Activated CD8-positive, alpha-beta memory T cell treated with anti-CD3 and anti-CD28 coated beads for 48 hours (primary cell): ENCODE measurements at places on chromosomes 12 and 14.

DNA sequence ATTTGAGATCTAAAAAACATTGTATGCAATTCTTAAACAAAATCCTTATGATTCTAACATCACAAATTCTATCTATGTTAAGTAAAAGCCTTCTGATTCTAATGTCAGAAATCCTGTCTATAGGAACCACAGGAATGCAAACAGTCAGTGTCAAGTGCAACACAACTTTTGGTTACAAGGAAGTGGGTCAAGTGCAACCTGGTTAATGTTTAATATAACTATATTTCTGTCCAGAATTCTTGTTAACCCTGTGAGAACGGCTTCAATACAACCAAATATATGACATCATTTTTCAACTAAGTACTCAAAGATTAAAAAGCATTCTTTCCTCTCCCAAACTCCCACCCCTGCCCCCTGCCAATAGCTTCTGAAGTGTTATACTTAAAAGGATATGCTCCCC, 107.9 kb upstream of the PLEKHA5 start:
- no peak for DNase-seq

GRCh38 chr12:795305-795704, 42.9 kb downstream of the WNK1 start:
- peak; percentile 39 for DNase-seq

DNA sequence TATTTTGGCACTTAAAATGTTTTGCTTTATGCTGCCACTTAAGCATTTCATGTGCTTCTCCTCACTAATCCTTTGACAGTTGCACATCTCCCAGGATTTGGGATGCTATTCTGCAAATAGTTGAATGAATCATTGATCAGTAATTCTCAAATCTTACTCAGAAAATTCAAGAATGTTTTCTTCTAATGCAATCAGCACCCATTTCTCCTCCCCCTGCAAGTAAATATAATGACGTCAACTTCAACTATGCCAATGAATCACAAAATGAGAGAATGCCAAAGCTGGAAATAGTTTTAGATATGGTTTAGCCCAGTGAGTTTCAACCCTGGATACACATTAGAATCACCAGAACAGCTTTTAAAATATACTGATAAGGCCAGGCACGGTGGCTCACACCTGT, 2.1 kb upstream of the BLOC1S1 start:
- no peak for DNase-seq

DNA sequence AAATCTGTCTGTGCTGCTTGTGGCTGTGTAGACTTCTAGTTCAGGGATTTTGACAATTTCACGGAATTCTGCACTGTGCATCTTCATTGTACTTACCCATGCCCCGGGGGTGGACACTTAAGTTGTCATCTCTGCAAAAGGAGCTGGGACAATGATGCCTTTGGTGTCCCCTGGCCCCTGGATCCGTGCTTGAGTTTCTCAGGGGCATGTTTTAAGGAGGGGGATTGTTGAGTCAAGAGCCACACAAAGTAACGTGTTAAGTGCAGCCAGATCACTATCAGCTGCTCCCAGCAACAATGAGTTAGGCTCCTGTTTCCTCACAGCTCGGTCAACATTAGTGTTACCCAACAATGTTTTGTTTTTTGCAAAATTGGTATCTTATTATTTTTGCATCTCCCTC, 305.0 kb upstream of the DIO3 start:
- DNase-seq, result no peak

GRCh38 chr12:123037791-123038190, 57.3 kb downstream of the ARL6IP4 start:
- DNase-seq, result no peak

- no peak for DNase-seq
Measured at GRCh38 chr12:10557329-10557728, 51.6 kb downstream of the EIF2S3B start.

DNA sequence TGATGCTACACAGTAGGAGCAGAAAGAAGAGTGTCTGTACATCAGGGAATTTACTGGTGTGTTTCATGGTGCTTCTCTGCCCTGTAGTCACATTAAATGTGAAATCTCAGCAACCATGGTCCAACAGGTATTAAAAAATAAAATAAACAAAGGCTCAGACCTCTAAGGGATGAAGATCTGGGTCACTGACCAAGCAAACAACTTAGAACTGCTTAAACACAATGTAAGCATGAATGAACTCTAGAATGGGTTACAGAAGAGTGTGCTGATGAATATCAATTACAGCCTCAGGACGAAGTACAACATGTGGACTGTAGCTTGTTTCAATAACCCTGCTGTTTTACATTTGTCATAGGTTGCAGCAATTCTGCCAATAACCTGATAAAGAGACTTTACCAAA, 47.4 kb downstream of the SLC35F4 start:
- no peak for DNase-seq

DNA sequence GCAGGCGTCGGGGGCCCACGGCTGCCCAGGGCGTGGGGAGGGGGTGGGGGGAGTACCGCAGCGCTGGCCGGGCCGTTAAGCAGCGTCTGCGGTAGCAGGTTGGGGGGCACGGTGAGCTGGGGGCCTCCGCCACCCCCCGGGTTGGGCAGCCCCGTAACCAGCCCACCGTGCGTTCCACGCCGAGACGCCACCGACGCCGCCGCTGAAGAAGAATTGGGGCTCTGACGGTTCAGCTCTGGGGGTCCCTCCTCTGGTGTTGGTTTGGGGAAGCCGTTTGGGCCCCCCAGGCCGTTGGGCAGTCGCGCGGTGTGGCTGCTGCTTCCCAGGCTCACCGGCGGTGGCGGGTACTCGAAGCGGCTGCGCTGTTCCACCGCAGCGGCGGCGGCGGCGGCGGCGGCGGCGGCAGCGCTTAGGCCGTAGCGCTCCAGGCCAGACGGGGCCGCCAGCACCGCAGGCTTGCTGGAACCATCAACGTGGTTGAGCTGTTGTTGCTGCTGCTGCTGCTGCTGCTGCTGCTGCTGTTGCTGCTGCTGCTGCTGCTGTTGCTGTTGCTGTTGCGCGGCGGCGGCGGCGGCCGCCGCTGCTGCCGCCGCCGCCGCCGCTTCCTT, 1.5 kb downstream of the IRF2BPL start:
- DNase-seq, result peak; percentile 25

DNA sequence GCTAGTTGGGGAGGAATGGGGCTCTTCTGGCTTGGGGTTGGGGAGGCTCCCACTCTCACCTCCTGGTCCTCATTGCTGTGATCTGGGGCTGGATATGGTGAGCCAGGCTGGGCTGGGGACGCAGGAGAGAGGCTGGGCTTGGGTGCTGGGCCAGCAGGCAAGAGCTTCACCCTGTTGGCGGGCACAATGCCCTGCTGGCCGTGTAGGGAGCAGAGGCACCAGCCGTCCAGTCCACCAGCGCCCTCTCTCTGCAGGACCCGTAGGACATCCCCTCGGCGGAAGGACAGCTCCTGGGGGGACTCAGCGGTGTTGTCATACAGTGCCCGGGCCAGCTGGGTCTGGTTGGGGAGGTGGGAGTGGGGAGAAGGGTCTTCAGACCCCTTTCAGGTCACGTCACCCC, 4.5 kb downstream of the EFS start:
- DNase-seq, result no peak

GRCh38 chr12:32734952-32735351, 20.7 kb downstream of the YARS2 start:
- no peak for DNase-seq

- no peak for DNase-seq
Measured at GRCh38 chr12:66144791-66145754, 14.5 kb upstream of the LLPH start.

- no peak for DNase-seq
Measured at GRCh38 chr12:5456906-5457305, 25.0 kb downstream of the NTF3 start.

GRCh38 chr12:131946757-131947156, 3.0 kb upstream of the EP400 start:
- no peak for DNase-seq

DNA sequence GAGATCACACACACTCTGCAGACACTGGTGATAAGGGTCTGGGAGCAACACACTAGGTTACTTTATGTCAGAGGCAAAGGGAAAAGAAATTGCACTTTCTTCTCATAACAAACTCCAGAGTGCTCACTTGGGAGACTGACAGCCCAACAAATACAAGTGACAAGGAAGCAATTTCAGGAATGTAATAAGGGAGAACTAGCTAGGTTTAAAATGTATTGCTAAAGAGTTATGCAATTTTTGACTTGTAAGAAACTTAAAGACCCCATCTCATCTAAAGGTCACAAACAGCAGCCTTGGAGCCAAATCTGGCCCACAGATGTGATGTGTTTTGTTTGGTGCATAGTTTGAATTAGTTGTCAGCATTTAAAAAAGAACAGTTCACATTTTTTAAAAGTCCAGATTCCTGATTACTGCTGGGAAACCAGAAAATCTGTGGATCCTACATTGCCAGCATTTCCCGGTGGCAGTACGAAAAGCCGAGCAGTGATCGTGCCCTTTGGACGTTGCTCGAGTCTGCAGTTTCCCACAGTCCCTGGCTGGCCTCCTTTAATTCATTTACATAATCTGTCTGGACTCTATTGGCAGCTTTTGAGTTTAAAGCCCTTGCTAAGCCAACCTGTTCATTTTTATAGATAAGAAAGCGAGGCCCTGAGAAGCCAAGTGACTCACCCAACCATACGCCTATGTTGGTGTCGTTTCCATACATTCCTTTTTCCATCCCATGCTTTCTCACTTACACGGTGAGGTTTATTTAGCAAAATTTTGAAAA, 42.0 kb upstream of the ETV6 start:
- DNase-seq, result no peak

GRCh38 chr12:110676171-110676570, 12.7 kb downstream of the HVCN1 start:
- DNase-seq, result no peak

GRCh38 chr12:101436136-101436535, 28.6 kb upstream of the ARL1 start:
- no peak for DNase-seq

GRCh38 chr12:53380104-53380793, at the start of gene SP1:
Gene SP1 (plus strand): TSS chr12:53380176. CDS start chr12:53380292, 116 bp downstream.
- peak; percentile 97 for DNase-seq

DNA sequence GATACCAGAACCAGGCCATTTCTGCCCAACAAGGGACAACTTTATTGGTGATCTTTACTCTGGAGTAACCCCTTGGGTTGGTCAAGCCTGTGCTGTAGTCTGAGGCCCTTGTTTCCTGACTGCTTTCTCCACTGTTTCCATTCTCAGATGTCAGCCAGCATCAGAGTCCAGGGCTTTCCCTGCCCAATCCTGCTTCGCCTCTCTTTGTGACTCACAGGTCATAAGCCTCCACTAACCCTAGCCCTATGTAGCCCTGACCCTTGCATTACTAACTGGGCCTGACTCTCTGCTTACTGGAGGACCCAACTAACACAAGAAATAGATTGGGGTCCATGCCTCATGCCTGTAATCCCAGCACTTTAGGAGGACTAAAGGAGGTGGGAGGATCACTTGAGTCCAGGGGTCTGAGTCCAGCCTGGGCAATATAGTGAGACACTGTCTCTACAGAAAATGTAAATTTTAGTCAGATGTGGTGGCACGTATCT, 8.6 kb upstream of the SNRNP35 start:
- no peak for DNase-seq

DNA sequence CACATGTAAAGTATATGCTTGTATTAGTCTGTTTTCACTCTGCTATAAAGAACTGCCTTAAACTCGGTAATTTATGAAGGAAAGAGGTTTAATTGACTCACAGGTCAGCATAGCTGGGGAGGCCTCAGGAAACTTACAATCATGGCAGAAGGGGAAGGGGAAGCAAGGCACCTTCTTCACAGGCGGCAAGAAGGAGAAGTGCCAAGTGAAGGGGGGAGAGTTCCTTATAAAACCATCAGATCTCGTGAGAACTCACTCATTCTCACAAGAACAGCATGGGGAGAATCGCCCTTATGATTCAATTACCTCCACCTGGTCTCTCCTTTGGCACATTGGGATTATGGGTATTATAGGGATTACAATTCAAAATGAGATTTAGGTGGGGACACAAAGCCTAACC, 229.5 kb upstream of the PLXNC1 start:
- DNase-seq, result no peak

GRCh38 chr12:122355706-122356105, 66.8 kb downstream of the CLIP1 start:
- DNase-seq, result no peak

- DNase-seq, result no peak
Measured at GRCh38 chr14:68964300-68965093, 14.6 kb downstream of the ACTN1 start.

DNA sequence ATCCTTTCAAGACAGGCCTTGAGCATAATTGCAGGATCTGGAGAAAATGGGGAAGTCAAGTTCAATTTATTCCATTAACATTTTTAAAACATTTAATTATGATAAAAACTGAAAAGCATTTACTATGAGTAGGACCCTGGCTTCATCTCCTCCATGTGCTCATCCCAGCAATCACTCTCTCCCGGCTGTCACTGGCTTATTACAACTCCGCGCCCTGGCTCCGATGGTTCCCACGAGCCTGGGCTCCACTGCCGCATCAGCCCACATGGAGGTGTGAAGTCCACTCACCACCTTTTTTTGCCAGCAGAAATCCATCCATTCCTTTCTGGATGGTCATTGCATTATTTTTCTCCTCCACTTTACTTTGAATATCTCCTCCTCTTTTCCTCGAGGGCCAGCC, 194.4 kb downstream of the EMP1 start:
- no peak for DNase-seq

GRCh38 chr12:103279444-103279843, 216.3 kb downstream of the C12orf42 start:
- no peak for DNase-seq

DNA sequence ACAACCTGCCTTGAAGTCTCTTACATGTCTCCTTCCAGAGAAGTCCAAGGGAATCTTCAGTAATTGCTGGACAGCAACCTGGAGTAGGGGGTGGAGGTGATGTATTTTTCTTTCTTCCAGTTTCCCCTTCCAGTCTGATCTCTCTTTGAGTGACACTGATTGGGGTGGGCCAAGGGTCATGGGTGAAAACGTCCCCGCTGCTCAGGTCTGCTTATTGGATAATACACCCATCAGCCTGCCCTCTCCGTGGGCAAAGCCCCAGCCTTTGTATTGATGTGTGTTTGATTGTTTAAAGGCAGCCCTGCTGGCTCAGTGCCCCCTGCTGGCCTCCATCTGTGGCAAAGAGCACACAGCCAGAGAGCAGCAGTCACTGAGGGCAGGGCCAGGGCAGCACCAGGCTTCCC, 35.7 kb upstream of the ATP2A2 start:
- peak; percentile 10 for DNase-seq

GRCh38 chr12:62291864-62292760, 31.9 kb downstream of the USP15 start:
- no peak for DNase-seq

GRCh38 chr12:106894774-106895173, 60.9 kb upstream of the TMEM263 start:
- DNase-seq, result no peak

DNA sequence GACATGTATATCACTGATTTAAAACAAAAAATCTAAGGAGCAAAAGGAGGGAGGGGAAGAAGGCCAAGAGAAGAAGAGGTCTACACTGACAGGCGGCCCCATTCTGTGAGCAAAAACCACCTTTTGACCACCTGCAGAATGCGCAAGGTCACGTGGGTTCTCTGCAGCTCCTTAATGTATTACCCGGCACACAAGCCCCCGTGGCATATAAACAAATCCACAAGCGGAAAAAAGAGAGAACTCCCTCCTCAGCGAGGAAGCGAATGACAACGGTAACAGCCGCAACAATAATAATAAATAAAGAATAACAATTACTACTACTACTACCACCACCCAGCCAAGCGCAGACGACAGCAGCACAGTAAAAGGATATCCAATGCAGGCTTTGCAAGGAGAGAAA, 1.3 kb downstream of the KSR2 start:
- no peak for DNase-seq

- DNase-seq, result no peak
Measured at GRCh38 chr12:1922985-1923384, 4.5 kb upstream of the CACNA2D4 start.

- DNase-seq, result no peak
Measured at GRCh38 chr12:1977588-1977987, 26.7 kb downstream of the DCP1B start.
